Activated T-helper 1 cell treated with anti-CD3 and anti-CD28 coated beads, Interleukin-2, amount 50 U/mL, for 16 hours (primary cell): ENCODE measurements at places on chromosomes 13 and 19.

DNA sequence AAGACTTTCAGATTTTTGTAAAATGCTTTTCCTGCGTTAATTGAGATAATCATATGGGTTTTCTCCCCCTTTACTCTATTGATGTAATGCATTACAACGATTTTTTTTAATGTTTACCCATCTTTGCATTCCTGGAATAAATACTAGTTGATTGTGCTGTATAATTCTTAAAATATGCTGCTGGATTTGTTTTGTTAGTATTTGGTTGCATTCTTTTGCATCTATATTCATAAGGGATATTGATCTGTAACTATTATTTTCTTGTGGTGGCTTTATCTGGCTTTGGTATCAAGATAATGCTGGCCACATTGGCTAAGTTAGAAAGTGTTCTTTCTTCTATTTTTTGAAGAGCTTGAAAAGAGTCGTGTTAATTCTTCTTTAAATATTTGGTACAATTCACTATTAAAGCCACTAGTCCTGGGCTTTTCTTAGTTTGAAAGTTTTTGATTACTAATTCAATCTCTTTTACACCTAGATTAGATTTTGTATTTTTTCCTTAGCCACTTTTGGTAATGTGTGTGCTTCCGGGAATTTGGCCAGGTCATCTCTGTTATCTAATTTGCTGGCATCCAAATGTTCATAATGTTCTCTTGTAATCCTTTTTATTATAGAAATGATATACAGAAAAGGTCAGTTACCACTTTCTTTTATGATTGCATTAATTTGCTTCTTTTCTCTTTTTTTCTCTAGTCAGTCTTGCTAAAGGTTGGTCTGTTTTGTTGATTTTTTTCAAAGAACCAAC lies 29.8 kb downstream of the KL start:
- no peak for DNase-seq

GRCh38 chr13:113005997-113006396 lies 37.0 kb downstream of the MCF2L start:
- DNase-seq: no peak

- no peak for DNase-seq
Measured at GRCh38 chr19:47331931-47332547, at the start of gene C5AR2. C5AR2 (plus strand) TSS chr19:47332175; CDS start chr19:47340800, 8,625 bp downstream.

DNA sequence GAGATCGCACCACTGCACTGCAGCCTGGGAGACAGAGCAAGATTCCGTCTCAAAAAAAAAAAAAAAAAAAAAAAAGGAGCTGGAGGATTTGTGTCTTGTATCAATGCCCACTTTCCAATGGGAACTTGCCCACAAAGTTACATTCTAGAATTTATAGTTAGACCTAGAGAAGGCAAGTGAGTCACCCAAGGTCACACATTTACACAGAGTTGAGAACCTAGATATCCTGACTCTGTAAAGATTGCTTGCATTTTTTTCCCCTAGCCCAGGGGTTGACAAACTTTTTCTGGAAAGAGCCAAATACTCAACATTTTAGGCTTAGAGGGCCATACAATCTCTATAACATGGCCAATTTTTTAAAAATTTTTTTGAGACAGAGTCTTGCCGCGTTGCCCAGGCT lies 7.7 kb upstream of the BRD4 start:
- no peak for DNase-seq

- DNase-seq: no peak
Measured at GRCh38 chr19:13985771-13986347, 20.3 kb downstream of the RFX1 start.

DNA sequence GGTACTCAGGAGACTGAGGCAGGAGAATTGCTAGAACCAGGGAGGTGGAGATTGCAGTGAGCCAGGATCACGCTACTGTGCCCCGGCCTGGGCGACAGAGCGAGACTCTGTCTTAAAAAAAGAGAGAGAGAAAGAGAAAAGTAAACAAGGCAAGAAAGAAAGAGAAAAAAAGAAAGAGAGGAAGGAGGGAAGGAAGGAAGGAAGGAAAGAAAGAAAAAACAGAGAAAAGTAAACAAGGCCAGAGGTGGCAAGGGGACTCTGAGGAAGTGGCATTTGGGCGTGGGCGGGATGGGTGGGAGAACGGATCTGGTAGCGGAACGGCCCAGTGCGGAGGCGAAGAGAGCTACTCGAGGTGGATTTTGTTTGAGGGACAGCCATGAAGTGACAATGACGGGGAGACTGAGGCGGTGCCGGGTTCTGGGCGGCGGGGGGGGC lies 7.5 kb upstream of the ARRDC2 start:
- no peak for DNase-seq

- no peak for DNase-seq
Measured at GRCh38 chr13:41426047-41426446, 31.3 kb upstream of the RGCC start.

GRCh38 chr13:33524086-33524485 lies 238.5 kb upstream of the STARD13 start:
- no peak for DNase-seq

DNA sequence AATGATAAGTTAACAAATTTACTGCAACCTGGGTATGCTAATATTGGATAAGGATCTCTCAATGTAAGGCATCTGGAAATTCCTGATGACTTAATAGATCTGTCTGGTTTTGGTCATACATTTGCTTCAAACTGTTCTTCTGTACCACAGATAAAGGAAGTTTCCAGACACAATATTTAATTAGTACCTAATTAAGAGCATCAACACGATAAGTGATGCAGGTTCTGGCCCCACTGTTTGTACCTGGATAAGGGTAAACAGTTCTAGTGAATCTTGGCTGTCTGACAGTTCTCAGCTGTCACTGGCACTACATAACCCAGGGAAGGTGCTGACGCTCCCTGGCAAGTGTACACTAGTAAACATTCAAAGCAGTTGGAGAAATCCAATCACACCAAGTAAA lies 165.6 kb downstream of the MZT1 start:
- no peak for DNase-seq

GRCh38 chr13:114166381-114167131 lies 12.5 kb upstream of the CFAP97D2 start:
- no peak for DNase-seq

- no peak for DNase-seq
Measured at GRCh38 chr19:4695224-4695731, 25.1 kb upstream of the MYDGF start.

GRCh38 chr13:90951663-90952062 lies 395.8 kb upstream of the MIR17HG start:
- no peak for DNase-seq

DNA sequence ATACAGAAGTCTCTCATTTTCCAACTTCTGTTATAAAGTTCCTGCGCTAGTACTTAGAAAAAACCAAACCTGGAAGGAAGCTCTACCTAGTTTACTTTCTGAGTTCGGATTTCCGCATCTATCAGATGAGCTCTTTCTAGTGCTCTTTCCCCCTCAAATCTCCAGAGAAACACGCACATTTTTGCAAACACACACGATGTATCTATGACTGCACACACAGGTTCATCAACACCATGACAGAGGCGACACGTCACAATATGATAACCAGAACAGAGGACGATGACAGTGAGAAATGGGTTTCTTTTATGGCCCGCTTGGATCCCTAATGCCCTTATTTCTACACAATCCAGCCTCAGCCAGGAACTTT lies 629 bp upstream of the LRRC63 start:
- DNase-seq: peak; percentile 3

DNA sequence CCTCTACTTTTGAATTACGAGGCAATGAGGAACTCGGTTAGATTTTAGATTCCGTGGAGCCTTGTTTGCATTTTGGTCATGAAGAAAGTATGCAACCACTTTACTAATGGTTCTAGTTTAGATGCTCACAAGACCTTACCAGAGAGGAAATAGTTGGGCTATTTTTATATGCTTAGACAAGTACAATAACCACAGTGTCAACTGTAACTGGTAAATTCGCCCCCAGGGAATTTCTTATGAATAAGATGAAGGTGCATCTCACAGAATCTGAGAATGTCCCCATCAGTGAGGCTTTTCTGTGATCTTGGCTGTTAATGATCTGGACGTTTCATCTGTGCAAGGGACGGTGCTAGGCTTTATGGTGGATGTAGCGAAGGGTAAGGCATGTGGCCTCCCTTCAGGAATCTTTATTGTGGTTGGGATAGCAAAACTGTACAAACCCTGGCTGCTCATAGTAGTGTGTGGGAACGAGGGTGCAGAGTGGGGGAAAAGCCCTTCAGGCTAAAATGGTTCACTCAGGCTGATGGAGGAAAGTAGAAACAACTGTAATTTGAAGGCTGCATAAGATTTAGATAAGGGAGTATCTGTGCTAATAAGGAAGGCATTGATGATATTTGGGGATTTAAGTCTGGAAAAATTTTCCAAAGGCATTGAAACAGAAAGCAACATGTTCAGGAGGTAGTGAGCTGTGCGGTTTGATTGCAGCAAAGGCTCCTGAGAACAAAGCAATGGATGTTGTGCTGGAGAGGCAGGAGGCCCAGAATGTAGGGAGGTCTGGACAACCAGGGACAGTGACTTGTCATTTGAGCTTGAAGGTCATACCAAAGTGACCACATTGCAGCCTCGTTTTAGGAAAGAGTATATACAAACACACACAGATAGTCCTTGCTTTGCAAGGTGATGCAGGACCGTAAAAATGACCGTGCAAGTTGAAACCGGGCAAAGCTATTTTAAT lies 28.4 kb downstream of the UBAC2 start:
- no peak for DNase-seq

GRCh38 chr13:41514853-41515395 lies 57.6 kb downstream of the RGCC start:
- no peak for DNase-seq

DNA sequence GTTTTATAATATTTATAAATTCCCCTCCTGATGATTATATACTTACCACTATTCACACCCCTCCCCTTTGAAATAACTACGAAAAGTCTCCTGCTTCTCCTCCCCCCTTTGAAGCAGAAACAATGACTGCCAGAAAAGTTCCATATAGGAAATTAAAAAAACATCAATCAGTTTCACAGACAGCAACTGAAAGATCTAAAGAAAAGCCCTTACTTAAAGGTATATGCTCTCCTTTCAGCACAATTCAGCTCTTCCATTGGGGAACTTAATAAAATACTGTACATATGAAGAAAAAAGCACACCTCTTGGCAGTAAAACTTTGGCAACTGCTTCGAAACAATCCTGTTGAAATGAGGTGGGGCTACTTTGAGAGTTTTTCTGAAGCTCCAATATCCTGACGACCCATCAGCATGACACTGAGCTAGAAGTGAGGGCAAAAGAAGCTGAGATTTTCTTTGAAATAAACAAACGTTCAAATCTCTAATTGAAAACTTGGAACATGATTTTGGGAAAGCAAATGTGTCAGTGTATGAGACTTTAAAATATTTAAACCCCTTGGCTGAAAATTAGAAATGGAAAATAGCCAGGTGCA lies 147.6 kb upstream of the RXFP2 start:
- DNase-seq: no peak

DNA sequence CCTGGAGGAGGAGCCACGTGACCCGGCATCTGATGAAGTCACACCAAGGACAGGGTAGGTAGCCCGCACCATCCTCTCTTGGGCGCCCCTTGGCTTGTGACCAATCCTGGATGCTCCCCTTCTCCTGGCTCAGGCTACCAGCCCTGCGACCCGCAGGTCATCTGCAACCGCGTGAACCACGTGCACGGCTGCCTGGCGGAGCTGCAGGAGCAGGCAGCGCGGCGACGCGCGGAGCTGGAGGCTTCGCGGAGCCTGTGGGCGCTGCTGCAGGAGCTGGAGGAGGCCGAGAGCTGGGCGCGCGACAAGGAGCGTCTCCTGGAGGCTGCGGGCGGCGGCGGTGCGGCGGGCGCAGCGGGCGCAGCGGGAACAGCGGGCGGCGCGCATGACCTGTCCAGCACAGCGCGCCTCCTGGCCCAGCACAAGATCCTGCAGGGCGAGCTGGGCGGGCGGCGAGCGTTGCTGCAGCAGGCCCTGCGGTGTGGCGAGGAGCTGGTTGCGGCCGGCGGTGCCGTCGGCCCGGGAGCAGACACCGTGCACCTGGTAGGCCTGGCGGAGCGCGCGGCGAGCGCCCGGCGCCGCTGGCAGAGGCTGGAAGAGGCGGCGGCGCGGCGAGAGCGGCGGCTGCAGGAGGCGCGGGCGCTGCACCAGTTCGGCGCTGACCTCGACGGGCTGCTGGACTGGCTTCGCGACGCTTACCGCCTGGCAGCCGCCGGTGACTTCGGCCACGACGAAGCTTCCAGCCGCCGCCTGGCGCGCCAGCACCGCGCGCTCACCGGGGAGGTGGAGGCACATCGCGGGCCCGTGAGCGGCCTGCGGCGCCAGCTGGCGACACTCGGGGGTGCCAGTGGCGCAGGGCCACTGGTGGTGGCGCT lies 45.9 kb downstream of the SPTBN4 start:
- DNase-seq: no peak

DNA sequence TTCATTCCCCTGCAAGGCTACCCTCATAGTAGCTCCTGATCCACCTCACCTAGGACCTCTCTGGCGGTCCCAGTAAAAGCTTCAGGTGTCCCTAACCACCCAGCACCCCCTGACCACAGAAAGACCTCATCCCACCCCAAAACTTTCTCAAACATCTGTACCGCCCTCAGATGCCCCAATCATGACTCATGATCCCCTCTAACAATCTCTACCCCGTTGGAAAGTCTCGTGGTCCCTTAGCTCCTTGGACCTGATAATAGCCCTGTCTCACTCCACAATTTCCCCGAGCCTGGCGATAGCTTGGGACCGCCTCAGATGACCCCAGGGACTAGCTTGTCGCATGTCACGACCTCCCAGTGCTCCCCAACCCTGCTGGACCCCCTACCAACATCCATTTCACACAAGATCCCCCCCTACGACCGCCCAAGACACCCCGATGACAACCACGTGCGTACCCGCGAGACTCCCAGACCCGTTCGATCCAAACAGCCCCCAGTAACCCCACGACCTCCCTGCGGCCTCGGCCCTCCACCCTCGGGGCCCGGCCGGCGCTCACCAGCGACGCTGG lies 450 bp downstream of the NDUFA11 start:
- no peak for DNase-seq

DNA sequence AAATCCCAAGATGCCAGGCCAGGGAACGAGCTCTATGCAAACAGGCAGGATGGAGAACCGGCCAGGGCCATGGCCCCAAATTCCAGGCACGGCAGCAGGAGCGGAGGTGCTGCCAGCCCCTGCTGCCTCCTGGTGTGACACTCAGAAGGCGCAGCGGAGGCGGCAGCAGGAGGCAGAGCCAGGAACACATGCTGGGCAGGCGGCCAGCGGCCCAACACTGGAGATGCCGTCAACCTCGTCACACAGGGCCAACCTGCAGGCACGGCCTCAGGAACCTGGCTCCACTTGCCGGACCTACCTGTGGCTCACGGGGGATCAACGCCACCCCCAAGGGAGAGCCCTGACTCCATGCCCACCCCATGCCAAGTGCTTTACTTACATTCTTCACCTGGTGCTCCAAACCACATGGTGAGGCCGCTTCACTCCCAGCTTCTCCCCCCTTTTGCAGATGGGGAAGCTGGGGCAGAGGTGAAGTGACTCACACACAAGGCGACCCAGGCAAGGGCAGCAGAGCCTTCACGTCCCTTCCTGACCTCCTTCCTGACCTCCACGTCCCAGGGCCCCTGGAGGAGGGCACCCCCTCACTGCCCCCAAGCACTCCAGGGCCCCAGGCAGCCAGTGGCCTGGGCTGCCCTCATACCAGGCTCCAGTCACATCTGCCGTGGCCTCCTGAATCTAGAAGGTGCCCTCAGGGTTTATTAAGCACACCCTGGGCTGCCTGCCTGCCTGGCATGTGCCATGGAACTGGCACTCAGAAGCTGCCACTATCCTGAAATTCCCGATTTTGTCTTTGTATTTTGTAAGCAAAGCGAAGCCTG lies 43.5 kb downstream of the GGACT start:
- DNase-seq: no peak
